Hematopoietic multipotent progenitor cell treated with erythropoietin and hydrocortisone succinate and interleukin-3 and kit ligand, for 4 days (in vitro differentiated cells): ENCODE measurements at places on chromosomes 5 and 9.

GRCh38 chr9:70283848-70284247, 25.1 kb downstream of the SMC5 start:
- DNase-seq, result no peak

DNA sequence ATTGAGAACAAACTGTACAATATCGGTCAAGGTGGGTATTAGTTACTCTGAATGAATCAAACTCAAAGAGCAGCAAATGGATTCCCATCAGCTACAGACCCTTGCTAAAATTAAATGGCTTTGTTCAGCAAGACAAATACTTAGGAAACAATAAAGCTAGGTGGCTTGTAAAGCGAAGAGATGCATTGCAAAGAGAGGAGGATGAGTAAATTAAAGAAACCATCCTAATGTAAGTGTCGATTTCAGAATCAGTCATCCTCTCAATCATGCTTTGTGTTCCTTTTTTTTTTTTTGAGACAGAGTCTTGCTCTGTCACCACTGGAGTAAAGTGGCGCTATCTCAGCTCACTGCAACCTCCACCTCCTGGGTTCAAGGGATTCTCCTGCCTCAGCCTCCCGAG, 359.2 kb upstream of the ZNF462 start:
- no peak for DNase-seq

- no peak for DNase-seq
Observed at GRCh38 chr5:34491251-34491620, 164.9 kb upstream of the RAI14 start.

GRCh38 chr5:81125959-81126358, 107.2 kb upstream of the CKMT2 start:
- no peak for DNase-seq

DNA sequence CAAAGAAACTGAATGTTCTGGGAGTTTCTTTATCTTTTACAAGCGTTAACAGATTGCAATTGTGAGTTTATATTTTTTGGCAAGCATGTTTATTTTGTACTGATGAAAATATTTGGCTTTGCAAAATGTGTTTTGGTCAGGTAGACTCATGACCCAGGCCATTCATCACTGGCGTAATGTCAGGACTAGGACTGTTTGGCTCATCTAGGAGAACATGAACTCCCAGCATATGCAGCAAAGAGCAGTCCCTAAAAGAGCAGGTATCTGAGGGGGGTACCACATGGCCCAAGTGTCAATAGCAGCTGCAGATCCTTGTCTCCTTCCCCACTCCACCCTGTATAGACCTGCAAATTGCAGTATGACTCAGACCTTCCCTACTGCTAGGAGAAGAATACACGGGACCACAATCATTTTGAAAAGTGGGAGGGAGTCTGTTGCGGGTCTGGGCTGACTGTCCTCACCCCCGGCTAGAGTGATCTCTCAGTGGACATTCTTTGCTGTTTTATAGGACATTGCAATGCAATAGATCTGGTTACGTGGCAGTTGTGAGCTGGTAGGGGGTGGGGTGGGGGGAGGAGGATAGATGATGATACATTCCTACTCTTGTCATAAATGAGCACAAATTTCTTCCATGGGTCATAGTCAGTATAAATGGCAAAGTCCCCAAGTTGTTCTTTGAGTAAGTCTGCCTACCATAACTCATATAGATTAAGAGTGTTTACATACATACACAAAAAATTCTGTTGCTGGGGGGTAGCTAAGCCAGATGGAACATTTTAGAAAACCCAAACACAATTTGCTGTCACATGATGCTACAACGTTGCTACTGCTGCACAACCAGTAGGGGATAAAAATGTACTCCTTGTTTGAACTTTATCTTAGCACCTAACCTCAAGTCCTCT, 20.8 kb upstream of the SNCAIP start:
- no peak for DNase-seq

DNA sequence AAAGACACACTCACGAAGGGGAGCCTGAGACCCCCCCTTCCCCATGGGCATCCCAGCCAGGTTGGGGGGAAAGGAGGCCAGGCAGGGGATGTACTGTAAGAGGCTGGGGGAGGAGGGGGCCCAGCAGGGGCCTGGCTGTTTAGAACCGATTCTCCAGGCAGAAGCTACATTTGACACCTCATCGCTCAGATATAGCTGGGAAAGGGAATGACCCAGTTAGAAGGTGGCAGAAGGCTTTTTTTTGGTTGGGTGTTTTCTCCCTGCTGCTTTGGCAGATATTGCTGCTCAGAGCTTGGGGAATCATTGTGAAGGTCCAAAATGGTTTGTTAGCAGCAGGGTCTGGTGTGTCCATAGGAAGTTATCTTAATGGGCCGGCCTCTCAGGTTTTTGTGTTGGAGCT, 6.0 kb downstream of the CDX1 start:
- no peak for DNase-seq

- DNase-seq, result peak; percentile 63
Observed at GRCh38 chr9:130196643-130197042, 24.4 kb downstream of the NCS1 start.
